ENCODE measurements at places on chromosomes 13 and 19. TPM values are rescaled to one million over a fixed set of nuclear protein-coding genes. Genes with fewer than 3 reads are reported as not detected.

- DNase-seq, result no peak
These were observed 4.9 kb downstream of the TMEM59L start for GRCh38 chr19:18617562-18617961.

- DNase-seq, result no peak
These were observed 1090.9 kb downstream of the PCDH9 start for GRCh38 chr13:66139250-66139649.

DNA sequence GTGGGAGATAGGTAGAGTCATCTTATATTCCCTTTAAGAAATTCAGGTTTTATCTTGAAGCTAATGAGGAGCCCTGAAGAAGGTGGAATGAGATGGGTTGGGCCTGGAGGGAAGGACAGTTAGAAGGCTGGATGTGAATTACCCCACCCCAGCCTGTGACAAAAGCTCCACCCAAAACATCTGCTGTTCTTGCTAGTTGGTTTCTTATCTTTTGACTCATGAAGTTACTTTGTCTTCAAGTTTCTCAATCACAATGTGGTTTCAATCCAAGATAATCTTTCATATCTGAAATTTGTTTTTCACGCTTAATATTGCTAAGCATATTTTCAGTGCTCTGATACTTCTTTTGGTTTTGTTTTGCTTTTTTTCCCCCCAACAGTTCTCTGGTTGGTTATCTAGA lies 38.3 kb upstream of the HMGB1 start:
- no peak for DNase-seq

- no peak for DNase-seq
These were observed 41.3 kb upstream of the INTS6 start for GRCh38 chr13:51494156-51494555.

DNA sequence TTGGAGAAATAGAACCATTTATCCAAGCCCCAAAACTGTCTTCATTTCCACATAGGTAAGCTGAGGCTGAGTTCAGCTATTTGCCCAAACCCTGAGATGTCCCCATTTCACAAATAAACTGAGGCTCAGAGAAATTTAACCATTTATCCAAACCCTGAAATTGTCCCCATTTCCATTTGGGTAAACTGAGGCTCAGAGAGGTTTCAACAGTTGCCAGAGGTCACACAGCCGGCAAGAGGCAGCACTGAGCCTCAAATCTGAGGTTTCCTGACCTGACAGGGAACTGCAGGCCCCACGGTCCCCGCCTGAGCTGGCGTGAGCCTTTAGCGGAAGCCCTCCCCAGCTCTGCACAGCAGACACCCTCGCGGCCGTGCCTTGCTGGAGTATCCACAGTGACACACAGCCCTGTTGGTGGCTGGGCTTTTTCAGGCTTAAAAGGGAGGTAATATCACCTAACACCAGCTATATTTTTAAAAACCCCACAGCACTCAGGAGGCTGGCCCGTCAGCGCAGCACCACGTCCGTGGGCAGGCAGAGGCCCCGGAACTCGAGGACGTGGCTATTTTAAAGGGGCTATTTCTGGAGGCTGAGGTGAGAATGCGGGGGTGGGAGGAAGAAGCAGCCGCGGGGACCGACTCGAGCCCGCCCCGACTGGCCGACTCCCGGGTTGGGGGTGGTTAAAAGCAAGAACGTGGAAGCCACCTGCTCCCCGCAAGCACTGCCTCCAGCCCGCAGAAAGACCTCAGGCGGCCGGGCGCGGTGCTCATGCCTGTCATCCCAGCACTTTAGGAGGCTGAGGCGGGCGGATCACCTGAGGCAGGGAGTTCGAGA lies 18.5 kb downstream of the PTPRS start:
- no peak for DNase-seq

FRY gene
- 9.9 TPM for total RNA-seq

DNA sequence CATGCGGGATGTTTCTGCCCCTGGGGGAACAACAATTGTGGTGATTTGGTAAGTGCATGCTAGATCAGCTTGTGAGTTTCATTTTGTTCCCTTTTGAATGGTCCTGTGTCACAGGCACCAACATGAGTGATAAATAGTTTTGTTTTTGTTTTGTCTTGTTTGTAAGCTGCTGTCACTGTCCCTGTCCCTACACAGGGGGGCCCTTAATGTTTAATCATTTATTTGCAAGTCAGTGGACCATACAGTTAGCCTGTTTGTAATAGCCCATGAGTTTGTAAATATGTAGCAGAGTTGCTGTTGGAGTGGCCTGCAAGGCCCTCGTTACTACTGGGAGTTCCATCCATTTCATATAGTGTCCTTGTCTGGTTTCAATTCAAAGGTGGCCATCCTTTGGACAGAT lies 979.6 kb upstream of the SPRY2 start:
- no peak for DNase-seq

ANKRD24 gene
- 2.4 TPM for total RNA-seq

DNA sequence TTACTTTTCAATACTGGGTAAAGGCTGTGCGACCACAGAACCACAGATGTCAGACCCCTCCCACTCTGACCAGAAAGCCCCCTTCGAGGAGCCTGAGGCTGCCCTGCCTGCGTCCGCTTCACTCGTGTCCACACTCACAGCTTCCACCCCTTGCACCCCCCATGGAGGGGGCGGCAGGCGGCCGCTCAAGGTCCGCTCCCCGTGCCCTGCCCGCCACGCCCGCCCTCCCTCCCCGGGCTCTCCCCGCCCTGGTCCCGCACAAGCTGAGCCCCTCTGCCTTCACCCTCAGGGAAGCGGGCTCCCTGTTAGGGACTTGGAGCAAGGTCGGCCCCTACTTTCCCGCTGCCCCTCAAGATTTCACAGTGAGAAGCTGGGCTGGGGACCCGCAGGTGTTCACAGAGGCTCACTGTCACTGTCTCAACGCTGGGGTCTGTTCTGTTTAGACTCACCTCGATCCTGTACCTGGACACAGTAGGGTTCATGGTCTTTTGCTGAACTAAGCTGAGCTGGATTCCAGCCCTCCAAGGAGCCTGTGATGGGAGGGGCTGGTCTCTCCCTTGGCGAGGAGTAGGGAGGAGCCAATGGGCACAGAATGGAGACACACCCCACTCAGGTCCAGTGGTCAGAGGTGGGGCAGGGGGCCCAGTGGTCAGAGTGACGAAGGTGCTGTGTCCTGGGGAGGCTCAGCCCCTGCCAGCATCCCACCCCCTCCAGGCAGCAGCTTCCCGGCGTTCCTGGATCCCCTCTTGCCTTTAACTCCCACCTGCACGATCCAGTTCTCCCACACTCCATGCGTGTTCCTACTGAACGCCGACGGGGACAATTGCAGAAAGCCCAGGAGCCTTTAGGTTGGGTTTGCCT lies 69.5 kb downstream of the SPACA7 start:
- no peak for DNase-seq

LILRA5 gene
- total RNA-seq, result not detected

GRCh38 chr19:51386882-51387520 lies 773 bp downstream of the LIM2 start:
- DNase-seq, result no peak

- no peak for DNase-seq
These were observed 2.1 kb downstream of the ACTN4 start for GRCh38 chr19:38649305-38650171.

ZIC2 gene
- not detected for total RNA-seq

GRCh38 chr13:72458701-72459100 lies 268.7 kb downstream of the MZT1 start:
- no peak for DNase-seq

CERS1 gene
- not detected for total RNA-seq

DNA sequence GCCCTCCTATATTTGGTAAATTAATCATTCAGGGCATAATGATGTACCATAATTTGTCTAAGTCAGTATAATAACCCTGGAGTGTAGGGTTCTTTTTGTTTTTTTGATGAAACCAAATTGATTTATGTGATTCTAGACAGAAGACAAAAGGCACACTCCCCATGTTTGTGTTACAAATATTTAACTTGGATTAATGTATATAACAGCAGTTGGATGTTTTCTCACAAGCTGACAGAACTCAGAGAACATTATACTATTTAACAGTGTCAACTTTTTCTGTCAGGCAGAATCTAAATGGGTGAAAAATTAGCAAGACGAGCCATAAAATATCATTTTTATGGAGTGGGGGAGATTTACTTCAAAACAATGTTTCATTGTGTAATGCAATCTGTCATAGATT lies 15.2 kb downstream of the CBY2 start:
- DNase-seq, result no peak

DNA sequence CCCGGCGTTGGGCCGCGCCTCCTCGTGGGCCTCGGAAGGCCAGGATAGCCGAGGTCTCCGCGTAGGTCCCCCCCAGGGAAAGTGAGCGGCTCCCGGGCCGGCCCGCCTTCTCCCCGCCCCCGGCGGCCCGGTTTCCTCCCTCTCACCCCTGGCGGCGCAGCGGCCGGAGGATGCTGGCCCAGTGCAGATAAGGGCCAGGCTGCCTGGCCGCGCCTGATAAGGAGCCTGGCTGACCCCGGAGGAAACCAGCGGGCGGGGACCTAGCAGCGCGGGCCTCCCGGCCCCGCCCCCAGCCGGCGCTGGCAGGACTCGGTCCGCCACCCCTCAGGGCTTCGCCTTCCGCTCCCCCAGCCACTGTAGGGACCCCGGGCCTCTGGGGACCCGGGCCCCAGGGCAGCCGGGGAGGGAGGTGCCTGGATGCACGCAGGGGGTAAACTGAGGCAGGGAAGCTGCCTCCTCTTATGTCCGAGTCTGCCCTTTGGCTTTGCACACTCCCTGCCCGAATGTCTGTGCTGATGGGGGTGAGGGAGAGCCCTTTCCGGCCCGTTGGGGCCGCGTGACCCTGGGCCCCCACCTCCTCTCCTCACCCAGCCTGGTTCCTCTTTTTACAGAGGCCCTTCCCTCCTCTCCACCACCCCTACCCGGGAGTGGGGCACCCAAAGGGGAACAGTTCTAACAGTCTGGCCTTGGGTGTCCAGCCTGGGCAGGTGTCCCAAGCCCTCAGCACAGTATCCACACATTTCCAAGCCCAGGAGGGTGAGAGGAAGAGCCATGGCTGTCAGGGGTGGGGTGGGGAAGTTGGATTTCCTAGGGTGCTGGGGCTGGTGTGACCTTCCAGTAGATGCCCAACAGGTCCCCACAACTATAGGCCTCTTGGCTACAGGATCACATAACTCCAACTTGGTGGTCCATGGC lies at the start of gene LYL1:
TSS of gene LYL1 (minus strand) at position 193 of the 915 bp plus-strand sequence. CDS start 1,687 bp downstream, outside the sequence.
- DNase-seq, result no peak

SERTM1 gene
- total RNA-seq, result not detected

DNA sequence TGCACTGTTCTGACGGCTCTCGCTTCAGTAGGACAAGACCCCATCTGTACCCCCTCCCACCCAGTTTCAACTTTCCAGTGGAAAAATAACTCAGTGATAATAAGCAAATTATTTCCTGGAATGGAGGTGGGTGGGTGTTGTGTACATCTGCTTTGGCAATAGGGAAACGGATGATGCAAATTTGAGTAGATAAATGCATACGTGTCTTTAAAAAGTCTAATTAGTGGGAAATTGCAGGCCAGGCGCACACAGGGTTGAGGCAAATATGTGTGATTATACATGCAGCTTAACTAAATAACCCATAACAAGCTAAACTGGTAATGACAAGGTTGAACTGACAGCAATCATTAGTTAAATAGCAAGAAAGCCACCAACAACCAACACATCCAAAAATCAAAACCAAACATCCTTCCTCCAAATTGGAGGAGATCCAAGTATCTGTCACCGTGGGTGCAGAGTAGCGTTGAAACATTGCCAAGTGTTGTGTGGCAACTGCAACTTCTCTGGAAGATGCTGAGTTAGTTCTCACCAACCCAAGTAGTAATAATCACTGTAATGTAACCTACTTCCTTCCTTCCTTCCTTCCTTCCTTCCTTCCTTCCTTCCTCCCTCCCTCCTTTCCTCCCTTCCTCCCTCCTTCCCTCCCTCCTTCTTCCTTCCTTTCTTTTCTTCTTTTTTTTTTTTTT lies 54.6 kb downstream of the TRPM4 start:
- no peak for DNase-seq

GRCh38 chr19:45114116-45114515 lies 21.1 kb downstream of the PPP1R37 start:
- no peak for DNase-seq

DNA sequence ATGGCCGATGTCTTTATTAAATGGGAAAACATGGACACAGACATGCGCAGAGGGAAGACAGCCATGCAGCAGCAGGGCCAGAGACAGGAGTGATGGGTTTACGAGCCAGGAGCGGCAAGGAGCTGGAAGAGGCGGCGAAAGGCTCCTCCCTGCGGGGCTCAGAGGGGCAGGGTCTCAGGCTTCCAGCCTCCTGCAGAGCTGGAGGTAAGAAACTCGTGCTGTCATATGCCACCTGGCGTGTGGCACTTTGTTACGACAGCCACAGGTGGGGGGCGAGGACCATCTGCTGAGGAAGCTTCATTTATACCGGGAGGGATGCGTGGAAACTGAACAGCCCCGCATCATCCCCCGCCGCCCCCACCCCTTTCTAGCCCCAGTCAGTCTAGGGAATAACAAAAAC lies 52.0 kb upstream of the SPACA7 start:
- no peak for DNase-seq

DNA sequence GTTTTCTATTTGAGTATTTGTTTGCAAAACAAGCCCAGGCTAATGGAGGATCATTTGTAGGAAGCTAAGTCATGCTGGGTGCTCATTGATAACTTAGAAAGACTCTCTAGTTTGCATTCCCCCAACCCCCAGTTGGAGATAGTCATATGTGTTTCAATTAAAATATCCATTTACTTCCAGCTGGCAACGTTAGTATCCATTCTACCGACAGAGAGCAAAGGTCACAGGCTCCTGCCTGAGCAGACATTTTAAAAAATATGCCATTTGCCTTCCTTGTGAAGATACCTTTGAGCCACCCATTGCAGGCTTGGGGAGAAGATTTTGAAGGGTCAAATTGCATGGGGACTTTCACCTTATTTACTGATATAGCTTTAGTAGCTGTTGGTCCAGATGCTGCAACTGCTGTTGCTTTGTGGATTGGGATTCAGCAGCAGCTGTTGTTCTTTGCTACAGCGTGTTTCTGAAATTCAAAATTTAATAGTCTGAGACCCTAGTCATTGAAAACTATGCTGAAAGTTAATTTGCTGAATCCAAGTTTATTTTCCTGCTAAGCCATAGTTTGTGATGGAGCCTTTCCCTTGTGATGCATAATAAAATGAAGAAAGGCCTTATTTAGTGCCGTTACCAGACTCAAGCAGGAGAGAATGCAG lies 335.1 kb downstream of the GPC6 start:
- DNase-seq, result no peak

DNA sequence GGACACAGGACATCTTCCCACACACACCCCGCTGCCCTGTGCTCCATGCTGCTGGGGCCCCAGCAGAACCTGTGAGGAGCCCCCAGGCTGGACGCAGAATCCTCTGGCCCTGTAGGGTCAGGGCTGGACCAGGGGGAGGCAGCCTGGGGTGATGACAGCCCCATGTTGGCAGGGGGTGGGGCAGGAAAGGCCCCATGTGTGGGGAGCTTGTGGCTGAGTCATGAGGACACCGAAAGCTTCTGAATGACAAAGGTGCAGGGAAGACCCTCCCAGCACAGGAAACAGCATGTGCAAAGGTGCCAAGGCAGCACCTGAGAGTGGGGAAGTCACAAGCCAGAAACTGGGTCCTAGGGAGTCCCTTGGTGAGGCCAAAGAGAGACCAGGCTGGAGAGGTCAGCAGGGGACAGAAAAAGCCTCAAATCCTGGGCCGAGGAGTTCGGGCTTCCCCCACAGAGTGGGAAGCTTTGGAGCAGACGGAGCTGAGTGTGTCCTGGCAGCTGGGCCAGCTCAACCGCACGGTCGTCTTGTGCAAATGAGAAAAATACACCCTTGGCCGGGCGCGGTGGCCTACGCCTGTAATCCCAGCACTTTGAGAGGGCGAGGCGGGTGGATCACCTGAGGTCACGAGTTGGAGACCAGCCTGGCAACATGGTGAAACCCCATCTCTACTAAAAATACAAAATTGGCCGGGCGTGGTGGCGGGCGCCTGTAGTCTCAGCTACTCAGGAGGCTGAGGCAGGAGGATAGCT lies 17.5 kb downstream of the ATP8B3 start:
- DNase-seq, result no peak

SOX1 gene
- not detected for total RNA-seq

GDF15 gene
- total RNA-seq, result 0.32 TPM

SIGLECL1 gene
- not detected for total RNA-seq

Measured in naive thymus-derived CD4-positive, alpha-beta T cell (primary cell).